ENCODE measurements at places on chromosomes 4 and X. TPM values are rescaled to one million over a fixed set of nuclear protein-coding genes. Genes with fewer than 3 reads are reported as not detected.
A peak's percentile ranks its signal among the peaks of the same experiment; 100 is the strongest.

DNA sequence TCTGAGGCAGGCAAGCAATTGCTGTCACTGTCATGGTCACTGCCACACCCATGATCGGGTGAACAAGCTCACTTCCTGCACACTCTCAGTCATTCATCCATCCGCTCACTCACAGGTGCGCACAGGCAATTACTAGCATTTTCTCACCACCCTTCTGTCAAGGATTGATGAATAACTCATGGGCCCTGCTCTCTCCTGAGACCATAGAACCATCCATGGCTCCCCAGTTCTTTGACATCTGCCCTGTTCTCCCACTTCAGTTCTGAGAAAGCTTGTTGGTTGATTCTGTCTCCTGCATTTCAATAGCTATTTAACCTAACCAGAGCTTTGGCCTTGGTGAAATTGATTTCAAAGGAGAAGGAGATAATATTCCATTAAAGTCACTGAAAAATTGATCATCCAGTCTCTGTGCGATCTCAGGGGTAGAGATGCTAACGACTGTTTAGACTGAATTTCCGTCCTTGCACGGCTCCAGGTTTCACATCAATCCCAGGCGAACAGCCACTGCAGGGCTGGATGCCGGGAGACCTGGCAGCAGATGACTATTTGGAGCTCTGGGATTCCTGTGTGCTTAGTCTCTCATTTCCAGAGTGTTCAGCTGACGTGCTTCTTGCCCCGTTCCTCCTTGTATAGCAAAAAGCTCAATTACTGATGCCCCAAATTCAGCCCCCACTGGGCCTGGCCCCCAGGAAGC lies 36.9 kb upstream of the ADRA2C start:
- no peak for DNase-seq

DNA sequence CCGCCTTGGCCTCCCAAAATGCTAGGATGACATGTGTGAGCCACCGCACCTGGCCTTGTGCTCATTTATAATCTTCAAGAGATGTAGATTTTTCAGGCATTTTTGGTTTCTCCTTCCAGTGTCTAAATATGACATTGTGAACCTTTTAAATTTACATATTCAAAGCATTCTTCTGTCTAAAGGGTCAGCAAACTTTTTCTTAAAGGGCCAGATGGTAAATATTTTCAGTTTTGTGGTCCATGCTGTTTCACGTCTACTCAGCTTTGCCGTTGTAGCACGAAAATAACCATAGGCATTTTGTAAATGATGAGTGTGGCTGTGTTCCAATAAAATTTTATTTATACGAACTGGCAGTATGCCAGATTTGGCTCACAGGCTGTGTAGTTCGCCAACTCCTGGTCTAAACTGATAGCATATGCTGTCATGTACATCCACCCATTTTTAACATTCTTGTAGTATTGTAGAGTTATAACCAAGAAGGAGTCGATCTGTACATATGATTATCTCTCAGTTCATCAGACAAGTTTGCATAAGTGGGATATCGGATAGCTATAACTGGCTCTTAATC lies 12.7 kb upstream of the GCNA start:
- no peak for DNase-seq

GRCh38 chrX:53930515-53931380 lies 113.5 kb downstream of the PHF8 start:
- DNase-seq, result no peak

- DNase-seq, result no peak
These were observed 60.6 kb downstream of the RPS6KA3 start for GRCh38 chrX:20205927-20206708.

DNA sequence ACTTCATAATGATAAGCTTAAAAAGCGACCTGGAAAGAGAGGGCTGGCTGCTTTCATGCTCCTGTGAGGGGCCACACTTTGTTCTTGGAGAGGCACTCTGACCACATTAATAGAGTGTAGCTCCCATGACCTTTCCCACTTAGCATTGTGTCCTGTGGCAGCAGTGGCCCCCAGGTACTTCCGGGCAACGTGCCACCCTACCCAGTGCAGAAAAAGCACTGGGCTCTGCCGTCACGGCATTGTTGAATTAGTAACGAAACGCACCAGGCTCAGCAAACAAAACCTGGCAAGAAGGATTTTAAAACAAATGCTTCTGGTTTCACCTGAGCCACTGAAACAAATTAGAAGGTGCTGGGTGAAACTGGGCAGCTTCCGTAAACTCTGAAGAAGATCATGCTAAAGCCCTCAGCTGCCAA lies 5.4 kb upstream of the SORBS2 start:
- DNase-seq, result peak; percentile 60

GRCh38 chr4:119027811-119028210 lies 107.8 kb upstream of the MYOZ2 start:
- DNase-seq, result no peak

The TRIML2 gene
- total RNA-seq, result not detected

Measured in mucosa of descending colon (tissue), 3 donors.